ENCODE measurements at places on chromosomes 3 and 15.

DNA sequence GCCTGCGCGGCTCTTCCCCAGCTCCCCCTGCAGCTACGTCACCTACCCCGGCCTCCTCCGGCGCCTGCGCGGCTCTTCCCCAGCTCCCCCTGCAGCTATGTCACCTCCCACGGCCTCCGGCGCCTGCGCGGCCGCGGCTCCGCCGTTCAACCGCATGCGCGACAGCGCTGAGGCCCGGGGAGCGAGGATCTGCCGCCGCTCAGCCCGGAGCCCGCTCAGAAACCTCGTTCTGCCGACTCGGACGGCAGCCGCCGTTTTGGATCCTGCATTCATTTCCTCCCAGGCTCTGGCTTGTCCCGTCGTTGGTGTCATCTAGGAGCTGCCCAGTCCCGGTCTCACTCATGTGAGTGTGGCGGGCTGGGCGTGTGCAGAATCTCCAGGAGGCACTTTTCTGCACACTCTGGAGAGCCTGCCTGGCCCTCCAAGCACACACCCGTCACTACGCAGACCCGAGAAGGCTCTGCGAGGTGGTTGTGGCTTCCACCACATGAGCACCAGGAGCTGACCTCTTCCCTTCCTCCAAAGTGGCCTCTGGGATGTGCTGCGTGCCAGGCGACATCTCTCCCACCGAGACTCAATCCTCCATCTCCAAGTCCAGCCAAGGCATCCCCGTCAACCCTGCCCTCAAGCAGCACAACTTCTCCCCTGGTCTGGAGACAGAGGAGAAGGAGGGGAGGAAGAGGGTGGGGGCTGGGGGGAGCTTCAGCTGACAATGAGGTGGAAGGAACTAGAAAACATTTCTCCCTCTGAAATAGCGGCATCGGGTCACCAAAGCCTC, 165.3 kb downstream of the CHSY1 start:
- no peak for DNase-seq

- DNase-seq = peak; percentile 27
Observed at GRCh38 chr3:55897573-55898224, 410.6 kb upstream of the WNT5A start.

DNA sequence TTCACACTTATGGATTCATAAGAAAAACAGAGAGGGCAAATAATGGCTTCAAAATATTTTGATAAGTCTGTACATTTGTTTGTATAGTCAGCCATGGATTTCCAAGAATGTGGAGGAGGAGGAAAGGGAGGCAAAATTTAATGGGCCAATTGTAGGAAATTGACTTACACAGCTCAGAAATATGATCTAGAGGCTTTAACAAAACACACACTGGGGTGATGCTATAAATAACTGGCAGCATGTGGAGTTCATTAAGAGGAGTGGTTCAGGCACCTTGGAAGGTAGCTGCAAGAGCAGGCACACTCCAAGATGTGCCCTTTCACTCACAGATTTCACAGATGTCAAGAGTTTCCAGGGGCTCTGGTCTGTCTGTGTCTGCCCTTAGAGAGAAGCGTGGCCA, 193.4 kb upstream of the RASGRP1 start:
- DNase-seq = peak; percentile 97

GRCh38 chr3:3708769-3709115, 90.5 kb upstream of the LRRN1 start:
- no peak for DNase-seq

DNA sequence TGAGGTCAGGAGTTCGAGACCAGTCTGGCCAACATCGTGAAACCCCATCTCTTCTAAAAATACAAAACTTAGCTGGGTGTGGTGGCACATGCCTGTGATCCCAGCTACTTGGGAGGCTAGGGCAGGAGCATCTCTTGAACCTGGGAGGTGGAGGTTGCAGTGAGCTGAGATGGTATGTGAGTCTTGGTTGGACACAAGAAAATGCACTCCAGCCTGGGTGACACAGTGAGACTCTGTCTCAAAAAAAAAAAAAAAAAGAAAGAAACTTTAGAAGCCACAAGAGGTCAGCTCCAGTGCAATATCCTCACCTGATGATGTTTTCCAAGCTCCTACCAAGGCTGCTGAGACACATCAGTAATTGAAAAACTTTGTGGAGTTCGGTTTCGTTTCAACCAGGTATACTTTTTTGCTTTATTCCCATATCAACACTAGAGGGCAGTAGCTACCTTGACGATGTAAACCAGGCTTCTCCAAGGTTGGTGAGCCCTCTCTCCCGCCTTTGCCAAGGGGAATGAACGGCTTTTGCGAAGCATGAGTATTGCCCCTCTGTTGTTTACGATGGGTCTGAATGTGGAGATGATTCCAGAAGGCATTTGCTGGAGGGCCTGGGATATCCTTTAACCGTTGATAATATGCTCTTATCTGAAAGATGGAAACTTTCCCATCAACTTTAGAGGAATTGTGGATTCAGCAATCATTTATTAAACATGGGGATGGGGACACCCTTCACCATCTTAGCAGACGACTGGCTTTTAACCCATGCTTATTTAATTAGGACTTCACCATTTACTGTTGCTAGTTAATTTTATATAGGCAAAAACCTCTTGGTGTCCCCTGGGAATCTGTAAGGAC, 202.8 kb downstream of the SV2B start:
- peak; percentile 71 for DNase-seq

DNA sequence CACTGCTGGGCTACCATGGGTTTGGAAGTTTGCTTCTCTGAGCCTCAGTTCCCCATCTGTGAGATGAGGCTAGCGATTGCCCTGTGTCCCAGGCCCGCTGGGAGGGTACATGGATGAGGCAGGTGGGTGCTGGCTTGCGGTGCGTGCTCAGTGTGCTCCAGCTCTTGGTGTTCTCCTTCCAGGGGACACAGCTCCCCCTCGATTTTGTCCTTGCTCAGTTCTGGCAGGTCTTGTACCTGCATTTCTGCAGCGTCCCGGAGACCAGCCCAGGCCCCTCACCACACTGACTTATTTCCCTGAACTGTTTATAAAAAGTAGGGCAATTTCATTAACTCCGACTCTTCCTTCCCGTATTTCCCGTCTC, 95.4 kb downstream of the TBC1D2B start:
- DNase-seq = no peak

- DNase-seq = no peak
Observed at GRCh38 chr3:192687488-192688152, 39.7 kb downstream of the FGF12 start.

DNA sequence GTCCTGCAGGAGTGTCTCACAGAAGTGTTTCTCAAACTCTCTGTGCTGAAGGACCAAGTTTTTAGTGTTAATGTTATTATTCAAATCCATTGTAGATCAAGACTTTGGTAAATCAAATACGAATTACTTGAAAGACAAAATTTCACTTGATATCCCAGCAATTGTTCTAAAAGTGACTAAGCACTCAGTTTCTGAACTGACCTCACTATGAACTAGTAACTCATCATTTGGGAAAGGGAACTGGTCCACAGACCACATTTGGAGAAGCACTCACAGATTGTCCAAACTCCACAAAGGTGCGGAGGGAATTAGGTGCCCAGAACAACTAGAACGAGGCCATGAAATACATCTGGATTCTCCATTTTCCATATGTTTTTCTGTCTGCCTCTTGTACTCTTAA, 25.6 kb downstream of the FAM43A start:
- no peak for DNase-seq

DNA sequence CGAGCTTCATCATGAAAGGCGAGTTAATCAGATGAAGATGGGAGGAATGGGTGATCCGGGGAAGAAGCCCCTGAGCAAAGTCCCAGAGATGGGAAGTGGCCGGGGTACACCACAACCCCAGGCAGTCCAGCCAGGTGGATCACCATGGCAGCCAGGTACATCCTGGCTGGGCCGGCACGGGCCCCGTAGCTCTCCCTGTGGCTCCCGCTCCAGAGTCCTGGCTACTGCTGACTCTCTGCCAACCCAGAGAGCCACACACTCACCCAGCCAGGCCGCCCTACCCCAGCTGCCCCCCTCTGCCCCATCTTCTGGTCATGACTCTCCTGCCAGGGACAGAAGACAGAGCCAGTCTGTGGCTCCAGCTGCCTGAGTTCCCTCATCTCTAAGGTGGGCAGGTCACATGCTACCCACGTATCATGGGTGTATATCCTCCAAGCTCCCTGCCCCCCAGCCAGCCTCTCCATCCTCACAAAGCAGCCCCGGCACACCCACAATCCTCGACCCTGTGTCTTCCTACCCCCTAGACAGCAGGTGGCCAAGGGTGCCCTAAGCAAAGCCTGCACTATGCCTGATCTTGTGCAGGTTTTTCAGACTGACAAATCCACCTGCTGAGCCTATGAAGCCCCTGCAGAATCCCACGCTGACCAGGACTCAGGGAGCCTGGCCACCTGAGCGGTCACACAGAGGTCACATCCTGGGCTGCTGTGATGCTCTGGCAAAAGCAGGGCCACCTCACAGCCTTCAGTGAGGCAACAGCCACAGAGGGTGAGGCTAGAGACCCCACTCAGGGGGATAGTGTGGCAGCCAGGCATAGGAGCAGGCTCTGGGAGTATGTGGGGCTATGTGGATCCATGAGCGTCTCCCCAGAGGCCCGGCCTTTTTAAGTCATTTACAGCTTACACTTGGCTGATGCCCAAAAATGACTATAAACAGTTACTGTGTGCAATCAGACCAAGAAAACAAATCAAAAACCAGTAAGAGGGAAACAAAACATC, 13.2 kb downstream of the XXYLT1 start:
- no peak for DNase-seq

DNA sequence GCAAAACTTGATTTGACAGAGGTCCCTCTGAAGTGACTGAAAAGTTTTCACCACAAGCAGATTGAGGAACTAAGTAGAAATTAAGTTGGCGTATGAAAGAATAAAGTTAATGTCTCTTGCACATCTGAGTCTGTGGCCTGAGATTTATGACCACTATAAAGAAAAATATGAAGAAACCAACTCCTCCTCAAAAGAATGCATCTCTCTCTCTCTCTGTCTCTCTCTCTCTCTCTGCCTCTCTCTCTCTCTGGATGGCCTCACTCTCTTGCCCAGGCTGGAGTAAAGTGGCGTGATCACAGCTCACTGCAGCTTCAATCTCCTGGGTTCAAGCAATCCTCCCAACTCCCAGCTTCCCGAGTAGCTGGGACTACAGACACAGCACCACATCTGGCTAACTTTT, 55.2 kb downstream of the RPL22L1 start:
- DNase-seq = no peak
